ENCODE measurements at places on chromosomes 7 and 10. TPM values are rescaled to one million over a fixed set of nuclear protein-coding genes. Genes with fewer than 3 reads are reported as not detected.

- ATAC-seq, result peak; percentile 89
Observed at GRCh38 chr10:63114031-63114814, 18.9 kb upstream of the NRBF2 start.

DNA sequence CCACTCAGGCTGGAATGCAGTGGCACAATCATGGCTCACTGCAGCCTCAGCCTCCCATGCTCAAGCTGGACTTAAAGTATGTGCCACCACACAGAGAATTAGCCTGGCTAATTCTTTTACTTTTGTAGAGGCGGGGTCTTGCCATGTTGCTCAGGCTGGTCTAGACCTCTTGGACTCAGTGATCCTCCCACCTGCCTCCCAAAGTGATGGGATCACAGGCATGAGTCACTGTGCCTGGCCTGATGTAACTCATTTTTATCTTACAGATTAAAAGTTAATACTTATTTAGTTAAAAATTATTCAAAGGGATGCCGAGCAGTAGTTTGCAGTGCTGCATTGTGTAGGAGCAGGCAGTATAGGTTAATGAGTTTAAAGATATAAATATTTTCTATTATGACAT, 12.6 kb upstream of the PLXDC2 start:
- no peak for ATAC-seq

COBL gene
- total RNA-seq, result 10.4 TPM

- ATAC-seq, result no peak
Observed at GRCh38 chr7:96014617-96015016, 242.3 kb downstream of the DYNC1I1 start.

GRCh38 chr7:50610521-50611277, 45.5 kb upstream of the DDC start:
- ATAC-seq, result no peak

MGAM2 gene
- total RNA-seq, result 0.20 TPM

UTF1 gene
- total RNA-seq, result not detected

CLRN3 gene
- total RNA-seq, result not detected

RNF32 gene
- 1.8 TPM for total RNA-seq

- no peak for ATAC-seq
Observed at GRCh38 chr7:5636446-5636835, 145.0 kb downstream of the RNF216 start.

GRCh38 chr7:50472427-50472826, 22.3 kb upstream of the FIGNL1 start:
- no peak for ATAC-seq

MRPS33 gene
- total RNA-seq, result 54.1 TPM

BTBD16 gene
- 0.16 TPM for total RNA-seq

OR9A2 gene
- total RNA-seq, result not detected

RAMP3 gene
- total RNA-seq, result 7.8 TPM

GRCh38 chr10:60536529-60537114, 146.9 kb upstream of the ANK3 start:
- peak; percentile 42 for ATAC-seq

DNA sequence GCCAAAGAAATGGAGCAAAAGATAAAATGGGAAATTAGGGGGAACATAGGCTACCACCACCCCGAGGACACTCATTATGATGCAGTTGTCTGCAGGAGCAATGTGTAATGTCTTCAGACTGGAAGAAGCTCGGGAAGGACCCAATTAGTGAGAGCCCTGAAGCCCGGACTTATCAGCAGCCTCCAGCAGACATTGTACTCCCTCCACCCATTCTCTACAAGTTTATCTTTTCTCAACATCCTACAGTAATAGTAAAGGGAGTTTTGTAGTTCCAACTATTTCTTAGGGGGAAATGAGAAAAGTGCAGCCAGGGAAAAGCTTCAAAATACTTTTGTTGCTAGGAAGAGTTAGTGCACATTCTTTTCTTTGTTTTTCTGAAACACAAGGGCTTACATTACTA, 657.3 kb upstream of the COBL start:
- ATAC-seq, result no peak

DNA sequence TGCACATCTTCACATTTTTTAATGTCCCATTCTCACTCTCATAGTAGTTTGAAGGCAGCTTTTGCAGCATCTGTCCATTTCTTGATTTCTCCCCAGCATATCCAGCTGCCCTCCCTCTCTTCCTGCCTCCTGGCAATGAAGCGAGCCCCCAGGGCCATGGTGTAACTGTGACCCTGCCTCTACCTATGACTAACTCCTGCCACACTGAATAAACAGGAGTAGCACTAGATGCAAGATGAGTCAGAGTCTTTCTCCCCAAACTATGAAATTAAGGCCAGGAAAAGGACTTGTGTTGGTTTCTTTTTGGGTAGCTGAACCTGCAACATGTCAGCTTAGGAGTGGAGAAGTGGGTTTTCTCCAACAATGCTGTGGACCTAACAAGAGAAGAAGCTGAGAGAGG, 329.0 kb downstream of the RNLS start:
- ATAC-seq, result peak; percentile 93

All from esophagus mucosa (tissue), 1 donor.